ENCODE measurements at places on chromosomes 5 and 9. TPM values are rescaled to one million over a fixed set of nuclear protein-coding genes. Genes with fewer than 3 reads are reported as not detected.

- H3K27ac ChIP-seq = no peak overlapping the region
- no peak for DNase-seq
- no peak overlapping the region for H3K4me3 ChIP-seq
- H3K27me3 ChIP-seq = no peaks in the 10 kb centered on the region
Observed at GRCh38 chr5:176959051-176959450, 47.5 kb downstream of the UIMC1 start.

DNA sequence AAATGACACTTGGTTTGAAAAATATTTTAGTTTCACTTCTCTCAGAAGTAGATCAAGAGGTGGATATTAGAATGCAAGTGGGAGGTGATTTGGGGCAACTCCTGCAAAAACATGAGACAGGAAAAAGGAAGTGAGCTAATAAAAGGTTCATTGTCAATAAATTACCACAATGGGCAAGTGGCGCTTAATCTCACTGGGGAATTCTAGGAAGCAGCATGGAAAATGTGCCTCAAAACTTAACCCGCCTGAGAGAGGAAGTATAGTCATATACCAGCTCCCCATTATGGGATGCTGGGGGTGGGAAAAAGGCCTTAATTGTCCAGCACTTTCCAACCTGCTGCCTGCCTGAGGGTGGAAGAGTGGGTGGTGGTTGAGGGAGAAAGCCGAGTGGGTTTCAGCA lies 204.1 kb downstream of the ELAVL2 start:
- no peak overlapping the region for H3K27ac ChIP-seq
- no peak overlapping the region for H3K4me3 ChIP-seq
- no peaks in the 10 kb centered on the region for H3K4me1 ChIP-seq
- peaks cover 1% of the 10 kb centered on the region for H3K27me3 ChIP-seq

DNA sequence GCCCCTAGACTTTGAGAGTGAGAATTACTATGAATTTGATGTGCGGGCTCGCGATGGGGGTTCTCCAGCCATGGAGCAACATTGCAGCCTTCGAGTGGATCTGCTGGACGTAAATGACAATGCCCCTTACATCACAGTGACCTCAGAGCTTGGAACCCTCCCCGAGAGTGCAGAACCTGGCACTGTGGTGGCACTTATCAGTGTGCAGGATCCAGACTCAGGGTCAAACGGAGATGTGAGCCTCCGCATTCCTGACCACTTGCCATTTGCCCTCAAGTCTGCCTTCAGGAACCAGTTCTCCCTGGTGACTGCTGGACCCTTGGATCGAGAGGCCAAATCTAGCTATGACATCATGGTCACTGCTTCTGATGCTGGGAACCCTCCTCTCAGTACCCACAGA lies 1.3 kb downstream of the PCDHGC4 start:
- H3K27ac ChIP-seq = no peak overlapping the region
- H3K4me3 ChIP-seq = no peak overlapping the region
- DNase-seq = no peak

DNA sequence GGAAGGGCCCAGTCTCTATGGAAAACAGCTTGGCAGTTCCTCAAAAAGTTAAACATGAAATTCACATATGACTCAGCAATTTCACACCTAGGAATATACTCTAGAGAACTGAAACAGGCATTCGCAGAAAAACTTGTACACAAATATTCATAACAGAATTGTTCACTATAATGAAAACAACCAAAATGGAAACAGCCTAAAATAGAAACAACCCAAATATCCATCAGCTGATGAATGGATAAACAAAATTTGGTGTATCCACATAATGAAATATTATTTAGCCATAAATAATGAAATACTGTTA lies 4.8 kb upstream of the GPR150 start:
- no peaks in the 10 kb centered on the region for H3K27me3 ChIP-seq
- no peak for DNase-seq
- no peak overlapping the region for H3K27ac ChIP-seq
- H3K4me3 ChIP-seq = no peak overlapping the region
- H3K36me3 ChIP-seq = peaks cover 13% of the 10 kb centered on the region

- H3K27me3 ChIP-seq = no peaks in the 10 kb centered on the region
- peak overlapping the region; percentile 65 for H3K27ac ChIP-seq
- peaks cover 8% of the 10 kb centered on the region for H3K36me3 ChIP-seq
Observed at GRCh38 chr9:112694706-112695555, 23.0 kb downstream of the INIP start.

DNA sequence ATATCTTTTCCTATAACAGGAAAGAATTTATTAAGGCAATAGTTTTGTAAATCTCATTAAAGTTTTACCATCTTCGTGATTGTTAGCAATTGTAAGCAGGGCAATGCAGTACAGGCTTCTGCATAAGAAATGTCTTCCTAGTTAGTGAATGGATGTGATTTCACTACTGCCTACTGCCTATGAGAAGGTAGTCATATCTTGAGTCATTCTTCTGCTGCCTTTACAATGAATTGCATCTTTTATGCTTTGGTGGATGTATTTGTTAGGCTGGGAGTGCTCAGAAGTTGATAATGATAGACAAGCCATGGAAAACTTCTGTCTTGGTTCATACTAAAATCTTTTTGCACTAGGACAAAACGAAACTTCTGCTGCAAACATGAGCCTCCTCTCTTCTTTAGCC lies 128.0 kb downstream of the ADAMTSL1 start:
- no peaks in the 10 kb centered on the region for H3K36me3 ChIP-seq

GRCh38 chr5:17470064-17470463 lies 28.0 kb upstream of the TAF11L2 start:
- no peaks in the 10 kb centered on the region for H3K4me1 ChIP-seq
- no peak overlapping the region for H3K27ac ChIP-seq
- no peak for DNase-seq

- no peak for DNase-seq
- peak overlapping the region; percentile 54 for H3K27ac ChIP-seq
- H3K4me1 ChIP-seq = peaks cover 40% of the 10 kb centered on the region
- peaks cover 12% of the 10 kb centered on the region for H3K36me3 ChIP-seq
Observed at GRCh38 chr5:62314213-62314830, 8.3 kb downstream of the KIF2A start.

DNA sequence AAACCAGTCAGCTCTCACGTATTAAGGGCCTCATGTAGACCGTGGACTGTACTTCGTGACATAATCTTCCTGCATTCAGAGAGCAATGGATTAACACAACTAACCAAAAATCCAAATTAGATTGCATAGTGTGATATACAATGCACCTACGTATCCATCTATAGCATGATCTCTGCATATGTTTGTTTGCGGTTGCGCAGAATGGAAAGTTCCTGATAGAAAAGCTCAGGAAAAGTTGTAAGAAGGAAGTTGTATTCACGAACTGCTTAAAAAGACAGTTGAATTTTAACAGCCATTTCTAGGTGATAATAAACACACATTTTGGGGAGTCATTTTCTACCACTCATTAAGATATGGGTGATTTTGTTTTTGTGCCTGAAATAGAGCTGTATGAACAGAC lies 869.0 kb downstream of the TLE4 start:
- no peaks in the 10 kb centered on the region for H3K36me3 ChIP-seq
- no peak for DNase-seq
- no peak overlapping the region for H3K4me3 ChIP-seq
- H3K4me1 ChIP-seq = no peaks in the 10 kb centered on the region
- no peaks in the 10 kb centered on the region for H3K27me3 ChIP-seq

DNA sequence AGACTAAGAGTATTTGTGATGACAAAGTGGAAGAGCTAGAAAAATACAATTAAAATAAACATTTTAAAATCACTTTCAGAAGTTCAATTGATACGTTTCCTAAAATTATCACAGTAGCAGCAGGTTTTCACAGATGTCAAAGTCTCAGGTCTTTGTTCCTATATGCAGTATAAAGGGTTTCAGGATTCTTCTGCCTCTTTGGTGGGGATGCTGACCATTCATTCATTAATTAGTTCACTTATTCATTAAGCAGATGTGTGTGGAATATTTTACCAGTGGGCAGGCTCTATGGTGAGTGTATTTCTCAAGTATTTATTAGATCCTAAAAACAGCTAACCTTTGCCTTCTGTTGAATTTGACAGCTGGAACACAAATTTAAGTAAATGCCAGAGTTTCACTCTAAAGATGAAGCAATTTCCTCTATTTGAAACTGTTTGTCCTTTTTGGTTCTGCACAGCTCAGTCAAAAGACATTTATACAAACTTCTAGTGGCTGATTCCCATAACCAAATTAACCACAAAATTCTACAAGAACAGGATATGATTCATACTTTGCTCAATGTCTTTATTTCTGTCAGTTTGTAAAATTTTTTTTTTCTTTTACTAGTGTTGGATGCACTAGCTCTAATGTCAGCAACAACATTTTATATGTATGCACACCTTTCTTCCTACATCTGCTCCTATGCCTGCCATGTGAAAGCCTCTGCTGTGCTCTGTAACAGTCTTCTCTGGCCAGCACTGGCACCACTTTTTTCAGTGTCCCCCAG lies 75.9 kb upstream of the PRR16 start:
- no peak overlapping the region for H3K27ac ChIP-seq
- no peaks in the 10 kb centered on the region for H3K27me3 ChIP-seq
- H3K36me3 ChIP-seq = no peaks in the 10 kb centered on the region
- no peak for DNase-seq
- no peaks in the 10 kb centered on the region for H3K4me1 ChIP-seq

DNA sequence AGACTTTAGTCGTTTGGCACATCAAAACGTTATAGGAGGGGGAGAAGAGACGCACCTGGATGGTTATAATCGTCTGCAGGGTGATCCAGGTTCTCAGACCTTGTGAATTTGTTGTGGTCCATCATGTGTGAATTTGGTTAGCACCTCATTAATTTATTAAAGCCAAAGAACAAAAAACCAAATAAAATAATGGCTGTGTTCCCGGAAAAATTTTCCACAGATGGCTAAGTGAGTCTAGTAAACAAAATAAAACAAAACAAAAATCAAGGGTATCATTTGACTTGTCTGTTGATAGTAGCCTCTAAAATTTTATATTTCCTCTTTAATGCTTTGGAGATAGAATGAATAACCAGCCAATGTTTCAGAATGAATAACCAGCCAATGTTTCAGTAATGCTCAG lies 119.7 kb downstream of the ACTBL2 start:
- no peak for DNase-seq
- no peaks in the 10 kb centered on the region for H3K4me1 ChIP-seq
- H3K36me3 ChIP-seq = no peaks in the 10 kb centered on the region
- no peaks in the 10 kb centered on the region for H3K27me3 ChIP-seq

DNA sequence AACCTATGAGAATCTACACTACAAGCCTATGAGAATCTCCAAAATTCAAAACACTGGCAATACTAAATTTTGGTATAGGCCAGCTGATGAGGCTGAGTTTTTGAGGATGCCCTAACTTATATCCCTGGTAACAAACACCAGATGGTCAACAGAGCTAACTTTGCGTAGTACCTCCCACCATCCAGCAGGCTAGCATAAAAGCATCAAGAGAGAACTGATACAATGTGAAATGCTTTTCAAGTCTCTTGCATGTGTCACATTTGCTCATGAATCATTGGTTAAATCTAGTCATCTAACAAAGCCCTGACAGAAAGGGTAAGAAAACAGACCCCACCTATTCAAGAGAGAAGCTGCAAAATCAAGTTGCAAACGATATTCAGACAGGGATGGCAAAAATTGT lies 1609.7 kb upstream of the CDH9 start:
- no peaks in the 10 kb centered on the region for H3K27me3 ChIP-seq
- H3K27ac ChIP-seq = no peak overlapping the region
- no peaks in the 10 kb centered on the region for H3K4me1 ChIP-seq
- DNase-seq = no peak
- H3K4me3 ChIP-seq = no peak overlapping the region
- no peaks in the 10 kb centered on the region for H3K36me3 ChIP-seq

- no peak overlapping the region for H3K4me3 ChIP-seq
- H3K4me1 ChIP-seq = no peaks in the 10 kb centered on the region
- no peaks in the 10 kb centered on the region for H3K27me3 ChIP-seq
- H3K27ac ChIP-seq = no peak overlapping the region
- H3K36me3 ChIP-seq = peaks cover 24% of the 10 kb centered on the region
- no peak for DNase-seq
Observed at GRCh38 chr9:120538339-120538738, 41.6 kb downstream of the CDK5RAP2 start.

GRCh38 chr5:159854916-159855315 lies 61.4 kb upstream of the ADRA1B start:
- no peak overlapping the region for H3K4me3 ChIP-seq
- no peaks in the 10 kb centered on the region for H3K36me3 ChIP-seq
- no peak overlapping the region for H3K27ac ChIP-seq
- peaks cover 30% of the 10 kb centered on the region for H3K27me3 ChIP-seq

- H3K4me3 ChIP-seq = no peak overlapping the region
- peaks cover 31% of the 10 kb centered on the region for H3K36me3 ChIP-seq
- peaks cover 3% of the 10 kb centered on the region for H3K4me1 ChIP-seq
- peak overlapping the region; percentile 86 for H3K27ac ChIP-seq
- no peak for DNase-seq
Observed at GRCh38 chr9:125337236-125337635, 75.6 kb downstream of the GAPVD1 start.

DNA sequence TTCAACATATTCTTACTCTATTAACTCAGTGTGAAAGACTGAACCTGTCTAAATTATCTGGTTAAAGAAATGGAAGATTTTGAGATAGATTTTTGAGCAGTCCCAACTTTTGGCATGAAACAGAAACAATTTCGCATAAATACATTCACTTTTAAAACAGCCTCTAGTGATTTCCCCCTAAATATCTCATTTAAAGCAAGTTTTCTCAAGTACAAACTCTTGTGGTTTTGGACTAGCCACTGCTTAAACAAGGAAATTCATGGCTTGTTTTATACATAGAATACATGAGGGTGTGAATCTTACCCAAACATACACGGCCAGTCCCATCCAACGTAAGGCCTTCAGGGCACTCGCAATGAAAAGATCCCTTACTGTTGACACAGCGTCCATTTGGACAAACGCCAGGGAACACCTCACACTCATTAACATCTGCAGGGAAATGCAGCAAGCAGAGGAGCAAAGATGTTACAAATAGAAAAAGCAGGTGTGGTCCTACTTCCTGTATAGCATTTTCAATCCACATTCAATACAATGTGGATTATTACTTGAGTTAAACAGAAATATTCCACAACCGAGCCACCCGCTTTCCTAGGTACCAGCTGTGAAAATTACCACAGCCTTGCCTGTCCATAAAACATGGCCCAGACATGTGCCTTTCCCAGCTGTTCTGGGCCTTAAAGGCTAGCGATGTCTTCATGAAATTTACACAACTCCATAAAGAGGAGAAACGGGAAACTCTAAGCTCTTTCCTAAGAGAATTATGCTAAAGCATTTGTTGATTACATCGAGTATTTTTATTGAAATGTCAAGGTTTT lies 188.8 kb downstream of the FBN2 start:
- no peaks in the 10 kb centered on the region for H3K27me3 ChIP-seq
- H3K36me3 ChIP-seq = no peaks in the 10 kb centered on the region
- H3K27ac ChIP-seq = no peak overlapping the region
- DNase-seq = no peak

- DNase-seq = no peak
- H3K27ac ChIP-seq = no peak overlapping the region
- H3K4me3 ChIP-seq = no peak overlapping the region
- no peaks in the 10 kb centered on the region for H3K36me3 ChIP-seq
Observed at GRCh38 chr5:103941596-103941995, 379.0 kb upstream of the NUDT12 start.

The FOXB2 gene
- not detected for total RNA-seq

The NDUFS4 gene
- 33.8 TPM for total RNA-seq

The ADAMTSL2 gene
- 0.66 TPM for total RNA-seq

The PCDHB3 gene
- not detected for total RNA-seq

The KDM3B gene
- 84.0 TPM for total RNA-seq

The SKIC3 gene
- 93.5 TPM for total RNA-seq

The SPINK5 gene
- total RNA-seq = not detected
